ENCODE measurements at places on chromosomes 3 and 15.

GRCh38 chr15:80350941-80351610, 53.1 kb upstream of the ARNT2 start:
- no peak for DNase-seq

GRCh38 chr3:38115645-38116427, 21.1 kb downstream of the ACAA1 start:
- DNase-seq, result no peak

GRCh38 chr3:13370055-13370454, 50.1 kb downstream of the NUP210 start:
- no peak for DNase-seq

DNA sequence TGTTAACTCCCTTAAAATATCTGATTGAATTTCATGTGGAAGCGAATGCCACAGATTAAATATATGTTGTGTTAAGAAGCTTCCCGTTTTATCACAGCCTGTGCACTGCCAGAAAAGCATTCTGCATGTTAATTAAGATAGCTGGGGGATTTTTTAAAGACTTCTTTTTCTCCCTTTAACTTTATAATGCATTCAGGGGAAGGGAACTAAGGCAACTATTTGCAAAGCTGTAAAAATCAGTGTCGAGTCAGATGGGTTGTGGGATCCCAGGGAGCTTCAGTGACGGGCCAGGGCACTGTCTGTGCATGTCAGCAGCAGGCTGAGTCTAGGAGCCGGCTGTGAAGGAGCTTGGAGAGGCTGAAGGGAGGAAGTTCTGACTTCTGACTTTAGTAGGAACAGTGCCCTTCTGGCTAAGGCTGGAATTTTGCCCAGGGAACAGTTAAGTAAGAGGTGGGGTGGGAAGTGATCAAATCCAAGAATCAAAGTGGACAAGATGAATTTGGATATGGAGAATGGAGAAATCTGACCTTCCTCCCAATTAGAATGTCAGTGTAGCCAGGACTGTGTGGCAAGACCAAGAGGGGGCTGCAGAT, 77.7 kb downstream of the ABHD5 start:
- no peak for DNase-seq
